ENCODE measurements at places on chromosomes 16 and 17.

- DNase-seq: no peak
Measured at GRCh38 chr17:60107526-60108257, 29.0 kb upstream of the HEATR6 start.

DNA sequence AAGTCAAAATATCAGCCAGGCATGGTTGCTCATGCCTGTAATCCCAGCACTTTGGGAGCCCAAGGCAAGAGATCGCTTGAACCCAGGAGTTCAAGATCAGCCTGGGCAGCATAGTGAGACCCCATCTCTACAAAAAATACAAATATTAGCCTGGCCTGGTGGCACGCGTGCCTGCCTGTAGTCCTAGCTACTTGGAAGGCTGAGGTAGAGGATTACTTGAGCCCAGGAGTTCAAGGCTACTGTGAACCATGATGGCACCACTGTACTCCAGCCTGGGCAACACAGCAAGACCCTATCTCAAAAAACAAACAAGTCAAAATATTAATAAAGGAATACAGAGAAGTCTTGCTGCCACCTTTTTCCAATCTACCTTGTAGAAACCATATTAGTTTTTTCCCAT, 4.2 kb downstream of the ZNF689 start:
- DNase-seq: no peak

DNA sequence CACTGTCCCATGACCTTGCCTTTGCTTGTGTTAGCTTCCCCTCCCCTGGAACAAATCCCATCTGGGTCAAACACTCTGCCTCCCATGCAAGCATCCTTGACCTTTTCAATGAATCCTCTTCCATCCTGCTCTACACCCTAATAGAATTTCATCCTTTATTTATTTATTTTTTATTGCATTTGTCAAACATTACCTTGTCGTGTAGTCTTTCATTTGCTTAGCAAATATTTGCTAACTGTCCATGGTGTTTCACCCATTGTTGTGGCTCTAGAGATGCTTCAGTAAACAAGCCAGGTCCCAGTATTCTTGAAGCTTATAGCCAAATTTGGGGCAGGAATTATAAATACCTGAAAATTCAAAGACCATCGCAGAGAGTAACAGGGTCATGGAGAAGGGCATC, 51.0 kb upstream of the MRTFB start:
- DNase-seq: no peak

- no peak for DNase-seq
Measured at GRCh38 chr17:41824086-41824485, 11.3 kb downstream of the FKBP10 start.

- peak; percentile 53 for DNase-seq
Measured at GRCh38 chr17:29145289-29146073, 34.7 kb downstream of the MYO18A start.

GRCh38 chr17:59266745-59267144, 46.4 kb downstream of the GDPD1 start:
- no peak for DNase-seq

DNA sequence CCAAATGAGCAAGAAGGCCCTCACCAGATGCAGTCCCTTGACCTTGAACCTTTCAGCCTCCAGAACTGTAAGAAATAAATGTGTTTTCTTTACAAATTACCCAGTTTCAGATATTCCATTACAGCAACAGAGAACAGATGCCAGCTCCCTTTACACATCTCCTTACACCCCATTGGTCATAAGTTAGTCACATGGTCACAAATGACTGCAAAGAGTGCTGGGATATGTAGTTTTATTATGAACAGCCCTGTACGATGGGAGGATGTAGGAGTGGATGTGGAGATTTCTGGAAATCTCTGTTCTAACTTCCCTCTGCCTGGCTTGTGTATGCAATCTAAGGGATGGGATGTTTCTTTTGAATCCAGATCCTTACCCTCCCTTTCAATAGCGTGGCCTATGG, 13.3 kb upstream of the RPL38 start:
- peak; percentile 70 for DNase-seq

DNA sequence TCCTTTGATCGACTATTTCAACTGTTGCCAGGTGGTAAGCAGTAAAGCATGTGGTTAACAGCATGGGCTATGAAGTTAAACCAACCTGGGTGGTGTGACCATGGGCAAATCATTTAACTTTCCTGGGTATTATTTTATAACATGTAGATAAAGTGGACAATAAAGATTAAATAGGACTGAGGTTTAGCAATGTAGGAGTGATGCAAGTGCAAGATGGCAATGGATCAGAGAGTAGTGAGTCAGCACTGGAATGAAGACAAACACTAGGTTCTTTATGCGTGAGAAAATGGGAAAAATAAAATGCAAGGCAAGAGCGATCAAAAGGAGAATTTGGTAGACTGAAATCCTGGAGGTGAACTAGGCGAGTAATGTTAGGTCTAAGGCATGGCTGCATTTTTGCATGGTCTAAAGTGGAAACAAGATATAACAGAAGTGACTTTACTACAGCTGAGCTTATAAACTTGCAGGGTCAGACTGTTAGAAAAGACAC, 222.4 kb upstream of the AXIN2 start:
- DNase-seq: no peak

- no peak for DNase-seq
Measured at GRCh38 chr17:33640629-33641028, 347.5 kb upstream of the ASIC2 start.

DNA sequence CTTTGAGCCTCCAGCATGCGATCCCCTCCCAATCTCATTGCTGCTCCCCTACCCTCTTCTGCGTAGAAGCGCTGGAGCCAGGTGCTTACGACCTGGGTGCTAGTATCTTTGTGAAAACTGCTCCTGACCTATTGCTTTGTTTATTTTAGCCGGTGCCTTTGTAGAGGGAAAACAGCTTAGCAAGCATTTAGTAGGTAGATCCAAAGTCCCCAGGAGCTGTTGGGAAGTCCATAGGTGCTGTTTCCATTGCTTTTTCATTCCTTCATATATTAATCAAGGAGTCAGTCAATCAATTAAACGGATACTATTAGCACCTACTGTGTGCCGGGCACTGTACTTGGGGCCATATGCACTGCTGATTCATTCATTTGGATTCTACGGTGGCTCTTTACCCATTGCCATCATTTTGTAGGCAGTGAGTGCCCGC, 497.6 kb downstream of the WWOX start:
- DNase-seq: no peak

- no peak for DNase-seq
Measured at GRCh38 chr16:85965125-85965524, 66.2 kb downstream of the IRF8 start.

DNA sequence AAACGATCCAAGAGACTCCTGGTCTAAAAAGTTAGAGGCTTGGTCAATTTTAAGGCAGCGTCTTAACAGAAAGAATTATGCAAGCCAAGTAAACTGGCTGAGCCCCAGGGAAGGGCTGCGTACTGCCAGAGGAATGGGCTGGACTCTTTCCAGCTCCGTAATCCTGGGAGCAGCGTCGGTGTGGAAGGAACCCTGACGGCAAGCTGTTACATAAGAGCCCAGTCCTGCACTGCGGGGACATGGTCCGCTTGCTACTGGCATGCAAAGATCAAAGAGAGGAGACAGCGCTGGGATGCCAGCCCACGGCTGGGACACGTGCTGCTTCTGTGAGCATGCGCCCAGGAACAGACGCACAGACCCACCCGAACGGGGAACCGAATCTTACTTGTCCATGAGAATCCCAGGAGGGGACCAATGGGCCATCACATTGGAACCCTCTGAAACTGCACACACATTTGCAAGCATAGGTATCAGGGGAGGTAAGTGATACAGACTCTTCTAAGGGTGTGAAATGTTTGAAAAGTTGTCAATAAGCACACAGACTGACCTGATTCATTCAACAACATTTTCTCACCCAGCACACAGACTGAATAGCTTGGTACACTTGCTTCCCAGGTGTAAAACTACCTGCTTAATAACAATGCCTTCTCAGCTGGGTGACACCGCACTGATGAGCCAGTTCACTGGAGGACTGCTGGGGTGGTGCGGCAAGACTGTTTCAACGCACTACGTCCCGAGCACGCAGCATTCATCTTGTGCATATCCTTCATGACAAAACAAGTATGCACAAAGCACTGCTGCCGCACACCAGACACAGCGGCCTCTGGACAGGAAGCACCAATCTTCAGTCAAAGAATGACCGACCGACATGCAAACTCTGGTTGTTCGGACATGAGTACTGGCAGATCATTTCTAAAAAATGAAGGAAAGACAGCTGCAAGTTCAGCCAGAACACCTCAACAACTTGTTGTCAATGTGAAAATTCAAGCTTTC, 94.9 kb downstream of the ANKRD11 start:
- DNase-seq: peak; percentile 45

DNA sequence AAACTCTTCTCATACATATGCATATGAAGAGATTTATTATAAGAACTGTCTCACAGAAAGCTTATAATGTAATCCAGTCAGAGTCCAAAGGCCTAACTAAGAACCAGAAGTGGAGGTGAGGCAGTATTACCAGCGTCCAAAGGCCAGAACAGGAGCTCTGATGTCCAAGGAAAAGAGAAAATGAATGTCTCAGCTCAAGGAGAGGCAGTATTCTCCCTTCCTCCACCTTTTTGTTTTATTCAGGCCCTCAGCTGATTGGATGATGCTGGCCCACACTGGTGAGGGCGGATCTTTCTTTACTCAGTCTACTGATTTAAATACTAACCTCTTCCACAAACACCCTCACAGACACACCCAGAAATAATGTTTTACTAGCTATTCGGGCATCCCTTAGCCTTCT, 43.4 kb downstream of the FBXL20 start:
- no peak for DNase-seq

GRCh38 chr16:67718668-67719047, 458 bp downstream of the GFOD2 start:
- no peak for DNase-seq

DNA sequence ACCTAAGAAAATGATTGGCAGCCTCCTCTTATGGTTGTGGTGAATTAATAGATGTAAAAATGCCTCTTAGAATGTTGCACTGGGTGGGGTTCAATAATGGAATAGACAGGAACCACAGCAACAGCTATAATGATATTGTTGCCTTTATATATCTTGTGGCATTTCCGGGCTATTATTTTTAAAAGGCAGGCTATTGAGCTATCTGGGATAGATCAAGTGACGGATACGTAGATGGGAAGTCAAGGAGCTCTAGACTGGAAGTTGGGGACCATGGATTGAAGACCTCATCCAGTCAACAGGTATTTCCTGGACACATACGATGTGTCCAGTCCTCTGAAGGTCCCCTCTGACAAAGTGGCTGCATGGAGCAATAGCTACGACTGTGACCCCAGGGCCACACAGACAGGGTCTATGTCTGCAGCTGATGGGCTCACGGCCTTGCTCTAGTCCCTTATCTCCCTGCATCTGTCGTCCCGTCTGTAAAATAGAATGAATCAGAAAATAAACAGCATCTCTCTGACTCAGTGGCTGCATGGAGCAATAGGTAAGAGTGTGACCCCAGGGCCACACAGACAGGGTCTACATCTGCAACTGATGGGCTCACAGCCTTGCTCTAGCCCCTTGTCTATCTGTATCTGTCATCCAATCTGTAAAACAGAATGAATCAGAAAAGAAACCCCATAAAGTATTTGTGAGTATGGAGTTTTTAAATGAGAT, 117.7 kb upstream of the FOXF1 start:
- no peak for DNase-seq

GRCh38 chr17:49229805-49230600, 584 bp downstream of the PHOSPHO1 start:
- no peak for DNase-seq

DNA sequence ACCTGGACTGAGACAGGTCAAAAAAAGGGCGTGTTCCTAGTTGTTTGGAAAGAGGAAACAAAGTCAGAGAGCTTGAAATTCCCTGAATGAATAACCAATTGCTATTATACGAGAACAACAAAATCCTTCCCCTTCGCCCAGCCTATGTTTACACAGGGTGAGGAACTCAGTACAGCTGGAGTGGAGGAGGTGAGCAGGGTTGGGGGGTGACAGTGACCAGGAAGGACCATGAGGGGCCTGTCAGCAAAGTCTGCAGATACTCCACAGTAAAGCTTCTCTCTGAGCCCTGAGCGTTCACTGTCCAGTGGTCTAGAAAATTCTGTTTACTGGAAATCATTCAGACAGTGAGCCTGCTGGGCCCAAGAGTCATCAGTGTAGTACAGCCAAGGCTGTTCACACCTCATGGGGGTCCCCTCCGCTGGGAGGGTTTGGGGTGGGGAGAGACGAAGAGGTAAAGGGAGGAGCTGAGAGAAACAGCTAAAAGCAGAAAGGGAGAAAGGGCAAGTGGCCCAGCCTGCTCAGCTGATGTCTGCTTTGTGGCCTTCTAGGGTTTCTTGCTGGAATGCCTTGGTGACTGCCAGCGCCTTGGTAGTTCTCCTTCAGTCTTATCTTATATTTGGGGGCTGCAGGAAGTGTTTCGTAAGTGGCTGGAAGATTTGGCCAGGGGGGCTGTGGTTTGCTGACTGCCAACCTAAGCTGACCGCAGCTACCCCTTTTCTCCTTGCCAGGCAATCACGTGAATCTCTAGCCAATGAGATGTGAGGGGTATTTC, 5.7 kb downstream of the DUSP3 start:
- DNase-seq: no peak

GRCh38 chr16:79452671-79453070, 147.9 kb downstream of the MAF start:
- DNase-seq: peak; percentile 12

GRCh38 chr16:70390774-70391173, 44.1 kb downstream of the DDX19A start:
- no peak for DNase-seq

DNA sequence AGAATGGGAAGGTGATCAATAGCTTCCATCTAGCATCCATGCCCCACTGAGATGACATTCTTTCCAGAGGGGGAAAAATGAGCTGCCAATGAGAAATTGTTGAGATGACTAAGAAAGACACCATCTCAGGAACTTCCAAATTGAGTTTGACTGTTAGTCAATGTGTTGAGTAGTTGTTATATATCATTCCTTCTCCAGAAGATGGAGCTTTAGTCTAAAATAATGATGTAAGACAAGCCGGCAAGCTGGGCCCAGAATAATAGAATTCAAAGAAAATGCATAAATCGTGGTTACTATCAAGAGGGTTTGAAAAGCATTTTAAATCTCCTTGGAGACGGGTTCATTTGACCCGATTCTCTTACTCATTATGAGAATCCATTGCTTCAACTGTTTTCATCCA, 71.0 kb upstream of the ATF7IP2 start:
- DNase-seq: no peak

GRCh38 chr17:68302066-68302564, 10.8 kb downstream of the ARSG start:
- DNase-seq: no peak

- DNase-seq: no peak
Measured at GRCh38 chr17:77736721-77737120, 221.8 kb upstream of the TNRC6C start.

GRCh38 chr17:80055597-80055996, 19.2 kb downstream of the CCDC40 start:
- DNase-seq: no peak

Measured in HEK293T (cell line).